NCI-H2081 treated with DMSO at 0.1 percent for 48 hours (cell line): ENCODE measurements at places on chromosomes 6 and 20.
A peak's percentile ranks its signal among the peaks of the same experiment; 100 is the strongest.

GRCh38 chr6:136090929-136091328, 159.2 kb downstream of the MTFR2 start:
- no peak for DNase-seq

- DNase-seq: no peak
Measured at GRCh38 chr6:56916849-56917551, 37.9 kb upstream of the BEND6 start.

GRCh38 chr6:123808556-123808955, 4.9 kb downstream of the NKAIN2 start:
- peak; percentile 42 for DNase-seq

DNA sequence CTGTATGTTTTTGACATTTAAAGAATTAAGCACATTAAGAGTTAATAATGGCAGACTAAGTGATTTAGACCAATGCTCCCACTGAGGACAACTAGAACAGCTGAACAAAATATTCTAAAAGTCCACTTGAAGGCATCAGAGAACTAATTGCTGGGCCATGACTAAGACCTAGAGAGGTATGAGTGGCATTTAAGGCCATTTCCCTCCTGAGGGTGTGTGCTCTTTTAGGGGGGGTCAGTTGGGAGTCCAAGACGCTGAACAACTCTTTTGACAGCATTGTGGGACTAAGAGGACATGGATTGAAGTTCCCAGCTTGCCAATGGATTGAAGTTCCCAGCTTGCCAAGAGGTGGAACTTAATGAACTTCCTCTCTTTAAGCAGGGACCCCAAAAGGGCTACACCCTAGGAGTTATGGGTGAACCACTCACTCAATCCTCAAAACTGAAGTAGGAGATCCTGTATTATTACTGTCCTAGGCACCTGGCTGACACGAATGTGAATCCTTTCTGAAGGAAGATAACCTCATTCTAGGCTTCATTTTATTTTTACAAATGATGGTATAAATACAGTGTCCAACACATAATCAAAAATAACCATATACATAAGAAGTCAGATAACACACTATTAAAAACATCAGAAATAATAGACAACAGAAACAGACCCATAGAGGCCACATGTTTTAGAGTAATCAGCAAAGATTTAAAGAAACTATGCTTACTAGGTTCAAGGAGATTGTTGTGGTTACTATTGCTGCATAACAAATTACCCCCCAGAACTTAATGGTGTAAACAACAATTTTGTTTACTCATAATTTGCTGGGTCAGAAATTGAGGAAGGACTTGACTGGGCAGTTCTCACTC, 175.1 kb downstream of the VEGFA start:
- DNase-seq: no peak

DNA sequence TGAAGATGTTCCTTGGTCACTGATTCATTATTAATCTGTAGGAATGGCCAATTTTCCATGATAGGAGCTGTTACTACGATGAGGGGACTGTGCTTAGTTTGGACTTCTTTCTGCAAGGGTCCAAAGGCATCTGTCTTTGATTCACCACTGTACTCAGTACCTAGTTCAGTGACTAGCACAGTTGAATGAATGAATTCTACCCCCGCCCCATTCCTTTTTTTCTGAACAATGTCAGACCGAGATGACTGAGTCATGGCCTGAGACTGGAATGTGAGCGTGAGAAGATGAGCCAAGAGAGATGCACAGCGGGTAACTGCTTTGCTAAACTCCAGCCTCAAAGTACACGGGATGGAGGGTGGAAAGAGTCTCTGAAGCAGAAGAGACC, 419 bp upstream of the SNHG17 start:
- DNase-seq: no peak

DNA sequence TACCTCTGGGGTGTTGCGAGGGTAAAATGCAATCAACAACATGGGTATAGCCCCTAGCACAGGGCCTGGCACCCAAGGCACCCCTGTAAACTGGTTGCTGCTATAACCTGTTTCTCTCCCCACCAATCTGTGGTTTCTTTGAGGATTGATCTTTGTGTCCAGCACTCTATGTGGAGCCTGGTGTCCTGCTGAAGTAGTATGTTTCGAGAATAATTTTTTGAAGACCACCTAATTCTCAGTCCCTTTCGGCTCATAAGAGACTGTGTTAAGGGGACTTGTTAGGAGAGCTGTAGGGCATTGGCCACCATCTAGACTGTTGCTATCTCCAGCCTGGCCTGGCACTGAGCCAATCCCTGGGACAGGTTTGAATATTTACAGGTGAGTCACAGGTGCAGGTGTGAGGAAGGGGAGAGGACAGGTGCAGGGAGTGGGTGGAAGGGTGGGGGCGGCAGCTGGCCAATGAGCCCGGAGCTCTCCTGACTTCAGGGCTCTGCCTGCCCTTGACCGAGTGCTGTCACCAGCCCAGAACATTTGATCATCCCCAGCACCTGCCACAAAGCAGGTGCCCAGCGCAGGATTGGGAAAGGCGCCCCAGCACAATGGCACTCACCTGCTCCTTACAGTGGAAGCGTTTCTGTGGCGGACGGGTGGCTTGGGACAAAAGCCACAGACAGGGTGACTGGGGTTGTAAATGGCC, 8.1 kb upstream of the C20orf144 start:
- DNase-seq: peak; percentile 82

DNA sequence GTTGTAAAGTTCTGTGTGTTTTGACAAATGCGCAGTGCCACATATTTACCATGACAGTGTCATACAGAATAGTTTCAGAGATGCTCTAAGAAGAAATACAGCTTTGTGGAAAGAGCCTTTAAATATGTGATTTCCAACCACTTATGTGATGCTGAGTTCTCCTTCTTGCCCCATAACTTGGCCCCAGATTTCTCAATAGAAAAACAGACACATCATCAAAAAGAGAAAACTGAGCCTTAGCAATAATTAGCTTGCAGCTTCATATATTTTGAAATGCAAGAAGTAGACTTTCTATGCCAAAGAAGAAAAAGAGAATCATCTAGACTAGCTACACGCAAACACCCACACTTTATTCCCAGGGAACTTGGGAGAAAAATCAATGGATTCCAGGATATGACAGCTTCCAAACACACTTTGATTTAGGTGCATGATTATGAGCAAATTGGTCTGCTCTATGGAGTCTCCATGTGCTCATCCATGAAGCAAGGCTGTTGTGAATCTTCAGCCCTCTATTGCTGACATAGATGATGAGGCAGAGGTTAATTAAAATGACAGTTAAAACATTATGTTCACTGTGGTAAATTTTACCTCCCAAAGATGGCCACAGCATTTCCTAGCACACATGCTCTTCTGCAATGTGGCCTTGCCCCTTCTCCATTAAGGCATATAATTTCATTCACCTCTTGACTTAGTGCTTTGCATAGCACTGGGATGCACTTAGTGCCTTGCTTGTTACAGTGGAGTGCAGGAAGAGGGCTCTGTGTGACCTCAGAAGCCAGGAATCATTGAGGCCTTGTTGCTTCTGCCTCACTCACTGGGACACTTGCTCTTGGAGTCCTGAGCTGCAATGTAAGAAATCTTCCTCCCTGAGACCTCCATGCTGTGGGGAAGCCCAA, 174.6 kb downstream of the SYNDIG1 start:
- no peak for DNase-seq

DNA sequence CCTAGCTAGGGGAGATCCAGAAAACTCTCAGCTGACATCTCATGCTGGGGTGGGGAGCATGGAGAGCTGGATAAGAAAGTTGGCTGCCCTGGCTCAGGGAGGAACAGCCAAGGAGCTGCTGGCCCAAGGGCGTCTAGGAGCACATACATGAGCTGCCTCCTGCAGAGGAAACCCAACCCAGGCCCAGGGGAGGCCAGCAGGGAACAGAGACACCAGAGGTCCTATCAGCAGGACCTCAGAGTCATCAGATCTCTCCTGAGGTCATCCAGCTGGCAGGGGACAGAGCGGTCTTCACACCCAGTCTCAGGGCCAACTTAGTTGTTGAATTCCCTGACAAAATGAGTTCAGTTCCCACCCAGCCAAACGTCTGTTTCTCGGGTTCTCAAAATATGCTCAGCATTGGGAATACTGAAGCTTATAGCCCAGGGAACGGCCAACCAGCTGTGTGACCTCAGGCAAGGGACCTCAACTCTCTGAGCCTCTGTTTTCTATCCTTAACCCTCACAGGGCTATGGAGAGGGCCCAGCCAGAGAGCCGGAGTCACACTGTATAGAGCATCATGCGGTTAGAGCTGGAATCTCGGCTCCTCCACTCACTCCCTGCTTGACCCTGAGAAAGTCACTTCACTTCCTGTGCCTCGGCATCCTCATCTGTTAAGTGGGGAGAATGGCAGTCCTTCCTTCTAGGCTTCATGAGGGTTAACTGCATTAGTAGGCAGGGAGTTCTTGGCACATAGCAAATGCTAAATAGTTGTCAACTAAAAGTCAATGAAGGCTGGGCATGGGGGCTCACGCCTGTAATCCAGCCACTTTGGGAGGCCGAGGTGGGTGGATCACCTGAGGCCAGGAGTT, 13.8 kb downstream of the ADA start:
- DNase-seq: no peak

GRCh38 chr20:48754292-48754691, 73.5 kb downstream of the PREX1 start:
- peak; percentile 10 for DNase-seq

GRCh38 chr6:154161689-154162088, 122.6 kb downstream of the OPRM1 start:
- no peak for DNase-seq

DNA sequence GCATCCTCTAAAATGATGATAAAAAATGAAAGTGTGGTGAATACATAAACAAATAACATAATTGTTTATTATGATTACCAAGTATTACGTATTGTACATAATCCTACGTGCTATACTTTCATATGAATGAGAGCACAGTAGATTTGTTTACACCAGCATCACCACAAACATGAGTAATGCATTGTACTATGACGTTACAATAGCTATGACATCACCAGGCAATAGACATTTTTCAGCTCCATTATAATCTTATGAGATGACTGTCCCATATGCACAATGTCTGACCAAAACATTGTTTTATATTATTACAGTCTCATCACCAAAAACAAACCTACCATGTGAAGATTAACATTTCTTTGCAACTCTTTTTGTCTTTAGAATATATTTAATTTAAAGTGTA, 225.7 kb upstream of the TENT5A start:
- no peak for DNase-seq

DNA sequence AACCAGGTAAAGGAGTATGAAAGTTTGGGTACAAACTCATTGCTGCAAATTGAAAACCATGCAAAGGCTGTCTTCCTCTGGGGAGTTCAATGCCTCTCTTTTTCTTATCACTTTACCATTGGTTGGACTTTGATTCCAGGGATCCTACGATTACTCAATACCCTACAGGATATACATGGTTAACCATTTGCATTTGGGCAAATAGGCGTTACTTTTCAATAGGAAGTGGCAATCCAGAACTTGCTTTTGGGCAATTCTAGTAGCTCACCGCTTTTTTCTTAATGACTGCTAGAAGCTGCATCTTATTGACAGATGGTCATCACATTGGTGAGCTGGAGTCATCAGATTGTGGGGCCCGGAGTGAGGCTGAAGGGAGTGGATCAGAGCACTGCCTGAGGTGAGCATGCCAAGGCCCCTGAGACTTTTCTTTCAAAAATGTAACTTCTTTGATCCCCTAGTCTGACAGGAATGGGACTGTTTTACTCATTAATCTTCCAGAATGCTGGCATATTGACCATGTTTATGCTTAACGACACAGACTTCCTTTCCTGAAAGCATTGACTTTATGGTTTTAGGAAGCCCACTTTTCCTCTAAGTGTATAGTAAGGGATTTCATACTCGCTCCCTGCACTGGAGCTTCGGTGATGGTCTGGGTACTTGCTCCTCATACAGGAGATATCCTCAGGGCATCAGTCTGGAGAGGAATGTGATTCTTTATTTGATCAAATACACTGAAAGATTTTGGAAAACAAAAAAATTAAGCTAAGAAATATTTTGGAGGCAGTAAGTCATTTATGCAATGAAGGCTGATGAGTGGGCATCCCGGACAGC, at the start of gene CCR6:
Gene CCR6, plus strand, starts transcription at position 270 of the 831 bp plus-strand sequence. CDS start 13,039 bp downstream, outside the sequence.
- no peak for DNase-seq

- DNase-seq: no peak
Measured at GRCh38 chr20:4524792-4525191, 196.9 kb upstream of the PRND start.

DNA sequence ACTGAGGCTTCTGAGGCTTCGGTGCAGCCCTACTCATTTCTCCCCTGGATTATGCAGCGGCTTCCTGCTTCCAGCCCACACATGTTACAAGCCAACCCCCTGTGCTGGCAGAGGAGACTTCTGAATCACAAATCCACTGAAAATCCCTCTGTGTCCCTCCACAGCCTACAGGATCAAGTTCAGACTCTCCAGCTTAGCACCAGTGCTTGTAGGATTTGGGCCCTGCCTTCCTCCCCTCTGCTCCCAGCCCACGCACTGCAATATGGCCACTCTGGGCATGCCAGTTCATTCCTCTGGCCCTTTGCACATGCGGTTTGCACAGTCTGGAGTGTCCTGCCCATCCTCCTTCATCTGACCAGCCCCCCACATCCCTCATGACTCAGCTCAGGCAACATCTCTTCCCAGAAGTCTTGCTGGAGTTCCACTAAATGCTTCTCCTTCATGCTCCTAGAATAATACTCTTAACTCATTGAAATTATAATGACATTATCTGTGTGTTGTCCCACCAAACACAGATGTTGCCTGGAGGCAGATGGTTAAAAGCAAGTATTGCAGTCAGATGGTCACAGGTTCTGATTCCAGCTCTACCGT, 15.9 kb upstream of the MDGA1 start:
- no peak for DNase-seq

DNA sequence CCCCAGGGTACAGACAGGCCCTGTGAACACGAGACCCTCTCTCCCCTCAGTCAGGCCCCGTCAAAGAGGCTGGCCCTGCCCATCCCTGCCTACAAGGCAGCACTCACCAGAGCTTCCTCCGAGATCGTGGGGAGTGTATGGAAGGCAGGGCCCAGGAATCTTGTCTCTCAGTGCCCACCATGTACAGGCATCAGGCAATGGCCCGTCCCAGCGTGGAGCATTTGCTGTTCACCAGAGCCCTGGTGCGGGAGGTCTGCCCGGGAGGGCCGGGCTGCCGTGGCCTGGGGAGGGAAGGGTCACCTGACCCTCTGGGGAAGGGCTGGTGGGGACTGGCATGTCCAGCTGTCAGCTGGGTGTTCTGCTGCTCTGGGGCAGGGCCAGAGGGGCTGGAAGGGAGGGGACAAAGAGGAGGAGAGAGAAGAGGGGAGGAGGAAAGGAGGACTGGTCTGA, at the start of gene IP6K3:
Gene IP6K3, minus strand, starts transcription at position 255 of the 450 bp plus-strand sequence. CDS start 11,429 bp downstream, outside the sequence.
- DNase-seq: no peak

DNA sequence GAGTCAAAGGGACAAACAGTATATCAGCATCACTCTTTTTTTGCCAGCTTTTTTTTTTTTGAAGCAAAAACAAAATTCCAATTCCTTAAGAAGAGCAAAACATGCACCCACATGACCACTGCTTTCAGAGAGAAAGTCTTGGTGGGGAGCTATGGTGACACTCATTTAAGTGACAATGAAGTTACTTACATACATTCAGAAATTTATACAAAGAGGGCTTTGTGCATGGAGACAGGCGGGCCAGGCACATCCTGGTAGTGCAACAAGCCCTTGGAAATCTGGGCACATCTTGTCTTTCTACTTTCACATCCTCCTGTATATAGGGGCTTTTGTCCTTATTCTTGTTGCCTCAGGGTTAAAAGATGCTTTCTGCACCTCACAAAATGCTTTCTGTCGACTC, 55.9 kb downstream of the IL22RA2 start:
- DNase-seq: no peak
